ENCODE measurements at places on chromosomes 16 and 17.

DNA sequence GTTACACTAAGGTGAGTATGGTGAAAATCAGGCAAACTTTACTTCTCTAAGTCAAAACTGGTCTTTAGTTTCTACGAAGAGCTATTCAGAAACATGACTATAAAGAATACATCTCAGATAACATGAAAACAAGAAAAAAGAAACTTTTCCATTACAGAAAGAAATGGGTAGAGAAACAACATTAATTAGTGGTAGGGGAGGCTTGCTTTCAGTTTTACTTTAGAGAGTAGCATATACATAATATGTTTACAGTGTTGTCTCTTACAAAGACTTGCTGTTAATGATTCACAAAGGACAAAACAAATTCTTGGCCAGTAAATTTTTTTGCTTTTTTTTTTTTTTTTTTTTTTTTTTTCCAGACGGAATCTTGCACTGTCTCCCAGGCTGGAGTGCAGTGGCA, 34.2 kb downstream of the CRLF3 start:
- DNase-seq: no peak

GRCh38 chr17:8948462-8948861, 17.0 kb downstream of the PIK3R5 start:
- no peak for DNase-seq

DNA sequence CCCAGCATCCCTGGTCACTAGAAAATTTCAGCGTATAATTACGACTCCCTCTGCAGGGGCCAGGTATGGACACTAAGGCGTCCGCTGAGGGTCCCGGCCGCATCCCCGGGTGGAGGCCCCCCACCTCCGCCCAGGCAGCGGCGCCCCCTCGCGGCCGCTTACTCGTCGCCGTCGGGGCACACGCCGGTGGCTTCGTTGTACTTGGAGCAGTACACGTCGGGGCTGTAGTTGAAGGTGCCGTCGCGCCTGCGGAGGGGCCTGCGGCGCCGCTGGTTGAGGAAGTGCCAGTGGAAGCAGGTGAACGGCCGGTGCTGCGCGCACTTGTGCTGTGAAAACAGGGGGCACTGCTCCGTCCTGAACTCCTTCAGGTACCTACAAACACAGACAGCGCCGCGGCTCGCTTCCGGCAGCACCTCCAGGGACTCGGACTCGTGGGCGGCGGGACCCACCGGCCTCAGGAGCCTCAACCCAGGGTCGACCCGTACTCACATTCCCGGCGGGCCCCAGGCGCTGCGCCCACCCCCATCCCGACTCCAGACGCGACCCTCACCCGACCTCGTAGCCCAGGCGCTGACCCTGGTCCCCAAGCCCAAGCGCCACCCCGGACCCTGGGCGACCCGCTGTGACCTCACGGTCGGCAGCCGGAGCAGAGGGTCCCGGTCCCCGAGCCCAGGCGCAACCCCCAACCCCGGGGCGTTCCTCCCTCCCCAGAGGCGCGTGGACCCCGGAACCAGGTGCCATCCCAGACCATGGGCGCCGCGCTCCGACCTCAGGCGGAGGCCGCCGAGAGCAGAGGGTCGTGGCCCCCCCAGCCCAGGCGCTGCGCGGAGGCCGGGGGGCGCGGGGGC, 596 bp downstream of the UNKL start:
- DNase-seq: peak; percentile 56

DNA sequence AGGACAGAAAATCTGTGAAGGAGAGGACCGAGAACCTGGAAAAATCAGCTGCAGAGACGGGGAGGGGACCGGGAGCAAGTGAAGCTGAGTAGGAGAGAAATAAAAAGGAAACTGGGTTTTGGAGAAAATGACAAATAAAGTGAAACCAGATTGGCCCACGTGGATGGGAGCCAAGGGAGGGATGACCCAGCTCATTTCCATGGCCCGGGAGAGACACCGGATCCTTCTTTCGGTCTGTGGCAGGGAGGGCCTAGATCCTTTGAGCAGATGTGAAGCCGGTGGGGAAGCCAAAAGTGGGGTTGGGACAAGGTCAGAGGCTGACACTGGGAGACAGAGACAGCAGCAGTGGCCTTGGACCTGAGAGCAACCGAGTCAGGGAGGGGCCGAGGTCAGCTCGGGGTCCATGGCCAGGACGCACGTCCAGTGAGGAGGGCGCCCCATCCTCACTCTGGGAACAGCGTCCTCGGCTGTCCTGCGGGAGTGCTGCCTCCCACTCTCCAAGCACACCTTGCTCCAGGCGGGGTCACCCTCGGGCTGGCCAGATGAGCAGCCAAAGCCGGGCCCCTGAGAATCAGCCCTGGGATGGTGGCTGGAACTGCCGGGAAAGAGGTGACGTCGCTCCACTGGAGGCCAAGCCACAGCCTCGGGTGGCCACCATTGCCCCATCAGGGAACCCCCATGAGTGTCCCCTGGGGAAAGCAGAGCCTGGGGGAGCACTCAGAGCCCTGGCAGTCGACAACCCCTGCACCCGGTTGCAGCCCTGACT, 50.8 kb upstream of the CDR2 start:
- no peak for DNase-seq
